Activated CD8-positive, alpha-beta memory T cell treated with anti-CD3 and anti-CD28 coated beads, Interleukin-2, amount 50 U/mL, for 48 hours (primary cell): ENCODE measurements at places on chromosomes 4 and X.

- DNase-seq = no peak
These were observed 53.3 kb downstream of the NBDY start for GRCh38 chrX:56782352-56782751.

DNA sequence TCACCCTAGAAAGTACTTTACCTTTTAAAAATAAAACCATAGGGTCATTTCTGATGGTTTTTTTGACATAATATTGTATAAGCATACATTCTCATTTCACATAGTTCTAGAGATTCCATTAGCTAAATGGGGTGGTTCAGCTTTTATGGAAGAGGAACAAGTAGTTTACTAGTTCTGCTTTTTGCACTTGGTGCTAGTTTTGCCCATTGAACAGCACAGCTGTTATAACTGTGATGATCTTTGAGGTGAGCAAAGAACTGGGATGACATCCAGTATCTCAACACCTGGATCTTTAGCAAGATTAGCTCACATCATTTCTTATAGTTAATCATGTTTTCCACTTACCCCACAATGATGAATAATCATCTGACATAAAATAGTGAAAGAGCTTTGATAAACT is 40.9 kb downstream of the MOB1B start:
- DNase-seq = no peak

DNA sequence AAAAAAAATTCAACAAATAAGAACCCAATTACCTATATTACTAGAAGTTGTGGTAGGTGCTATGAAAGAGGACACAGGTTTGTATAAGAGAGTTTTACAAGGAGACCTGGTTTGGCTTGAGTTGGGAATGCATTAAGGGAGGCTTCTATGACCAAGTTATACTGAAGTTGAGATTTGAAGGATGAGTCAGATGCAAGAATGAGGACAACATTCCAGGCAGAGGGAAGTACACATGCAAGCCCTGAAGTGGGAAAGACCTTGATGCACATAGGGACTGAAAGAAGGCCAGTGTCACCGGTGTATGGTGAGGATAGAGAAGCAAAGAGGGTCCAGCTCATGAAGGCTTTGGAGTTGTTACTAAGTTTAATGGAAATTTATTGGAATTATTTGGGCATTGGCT is 52.2 kb downstream of the ANK2 start:
- DNase-seq = no peak

- DNase-seq = no peak
These were observed 45.2 kb upstream of the WDR1 start for GRCh38 chr4:10161840-10162239.

GRCh38 chr4:60195256-60195655 is 1004.9 kb upstream of the ADGRL3 start:
- no peak for DNase-seq

DNA sequence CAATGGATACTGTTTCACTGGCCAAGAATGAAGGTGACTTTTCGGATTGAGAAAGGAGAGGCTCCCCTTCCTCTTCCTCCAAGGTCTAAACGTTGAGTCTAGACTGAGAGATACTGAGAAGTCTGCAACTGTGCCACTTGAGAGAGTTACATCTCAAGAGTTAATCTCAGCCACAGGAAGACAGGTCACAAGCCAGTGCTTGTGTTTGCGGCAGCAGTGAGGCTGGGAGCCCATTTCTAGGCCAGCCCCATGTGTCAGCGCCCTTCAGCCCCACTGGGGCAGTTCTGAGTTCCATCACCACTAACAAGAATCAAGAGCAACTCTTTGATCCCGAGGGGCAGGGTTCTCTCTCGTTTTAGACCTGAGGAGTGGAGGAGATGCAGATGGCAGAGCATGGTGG is 7.3 kb upstream of the SEC24D start:
- no peak for DNase-seq
